ENCODE measurements at places on chromosomes 7 and 10.

GRCh38 chr7:27409776-27410175, 167.2 kb downstream of the EVX1 start:
- DNase-seq = no peak

GRCh38 chr7:111388912-111389311, 173.4 kb downstream of the IMMP2L start:
- no peak for DNase-seq

DNA sequence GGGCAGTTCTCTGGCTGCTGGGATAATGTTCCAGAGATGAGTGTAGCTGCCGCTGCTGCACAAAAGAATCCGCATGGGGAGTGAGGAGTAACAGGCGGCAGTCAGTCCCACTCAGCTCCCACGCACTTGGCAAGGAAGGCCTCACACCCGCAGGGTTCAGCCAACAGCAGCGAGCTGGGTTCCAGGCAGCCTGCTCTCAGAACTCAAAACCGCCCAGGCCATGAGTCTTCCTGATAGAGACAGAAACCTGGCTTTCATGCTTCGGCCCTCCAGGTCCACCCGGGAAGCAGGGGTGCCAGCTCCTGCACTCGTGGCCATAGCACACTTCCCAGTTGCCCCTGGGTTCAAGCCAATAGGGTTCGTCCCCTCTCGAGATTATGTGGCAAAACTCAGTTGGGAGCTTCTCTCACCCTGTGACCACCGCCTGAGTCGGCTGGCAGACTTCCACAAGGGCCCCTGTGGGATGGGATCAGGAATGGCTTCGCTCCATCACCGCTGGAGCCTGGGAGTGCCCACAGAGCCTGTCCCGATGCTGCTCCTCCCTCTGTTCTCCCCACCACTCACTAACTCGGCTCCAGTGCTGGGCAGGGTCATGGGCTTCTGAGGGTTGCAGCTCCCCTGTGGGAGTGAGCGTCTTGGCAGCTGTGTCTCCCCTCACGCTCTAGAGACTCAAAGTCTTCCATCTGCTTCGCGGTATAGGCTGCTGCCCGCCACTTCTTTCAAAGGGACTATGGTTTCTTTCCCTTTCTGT, 20.6 kb downstream of the CLRN3 start:
- no peak for DNase-seq

- no peak for DNase-seq
These were observed 57.0 kb upstream of the DKK1 start for GRCh38 chr10:52256832-52257691.

GRCh38 chr7:151313857-151314256, 27.8 kb upstream of the NUB1 start:
- no peak for DNase-seq

DNA sequence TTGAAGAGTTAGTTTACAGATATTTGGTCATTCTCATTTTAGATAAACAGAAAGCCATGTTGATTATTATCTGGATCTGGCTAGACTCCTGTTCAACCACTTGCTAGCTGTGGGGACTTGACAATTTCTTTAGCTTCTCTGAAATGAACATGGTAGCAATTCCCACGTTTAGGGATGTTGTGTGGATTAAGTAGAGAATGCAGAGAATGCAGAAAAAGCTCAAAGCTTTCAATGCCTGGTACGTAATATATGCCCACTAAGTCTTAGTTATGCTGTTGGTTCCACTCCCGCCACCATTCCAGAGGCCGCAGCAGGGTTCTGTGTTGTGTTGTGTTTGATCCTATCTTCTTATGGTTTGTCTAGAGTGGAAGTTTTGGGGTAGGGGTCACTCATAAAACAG, 39.2 kb upstream of the RPA3 start:
- no peak for DNase-seq

GRCh38 chr10:43971981-43972380, 323.3 kb upstream of the ZNF32 start:
- no peak for DNase-seq

- DNase-seq = no peak
These were observed 78.1 kb downstream of the HDAC9 start for GRCh38 chr7:18573410-18574234.

- DNase-seq = no peak
These were observed 52.1 kb downstream of the TSPAN12 start for GRCh38 chr7:120805636-120806388.

DNA sequence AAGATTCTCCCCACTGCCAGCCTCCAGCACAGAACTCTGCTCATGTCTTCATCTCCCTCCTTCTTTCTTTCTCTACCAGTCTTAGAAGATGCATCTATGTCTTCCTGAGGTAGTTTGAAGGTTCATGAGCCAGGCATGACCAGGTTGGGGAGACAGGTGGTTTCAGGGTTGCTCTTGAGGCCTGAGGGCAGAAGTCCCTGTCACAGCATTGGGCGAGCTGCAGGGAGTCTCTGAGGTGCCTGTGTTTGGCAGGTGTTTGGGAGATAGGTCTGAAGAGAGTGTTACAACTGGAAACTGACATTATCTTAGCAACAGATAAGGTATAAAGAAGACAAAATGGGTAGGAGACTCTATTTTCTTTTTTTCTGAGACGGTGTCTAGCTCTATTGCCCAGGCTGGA, 18.7 kb downstream of the PRSS2 start:
- DNase-seq = no peak

GRCh38 chr7:54932818-54933543, 85.8 kb upstream of the EGFR start:
- peak; percentile 23 for DNase-seq

GRCh38 chr7:19113855-19114550, 3.4 kb downstream of the TWIST1 start:
- no peak for DNase-seq

- no peak for DNase-seq
These were observed 191.9 kb upstream of the AGK start for GRCh38 chr7:141359262-141359661.

DNA sequence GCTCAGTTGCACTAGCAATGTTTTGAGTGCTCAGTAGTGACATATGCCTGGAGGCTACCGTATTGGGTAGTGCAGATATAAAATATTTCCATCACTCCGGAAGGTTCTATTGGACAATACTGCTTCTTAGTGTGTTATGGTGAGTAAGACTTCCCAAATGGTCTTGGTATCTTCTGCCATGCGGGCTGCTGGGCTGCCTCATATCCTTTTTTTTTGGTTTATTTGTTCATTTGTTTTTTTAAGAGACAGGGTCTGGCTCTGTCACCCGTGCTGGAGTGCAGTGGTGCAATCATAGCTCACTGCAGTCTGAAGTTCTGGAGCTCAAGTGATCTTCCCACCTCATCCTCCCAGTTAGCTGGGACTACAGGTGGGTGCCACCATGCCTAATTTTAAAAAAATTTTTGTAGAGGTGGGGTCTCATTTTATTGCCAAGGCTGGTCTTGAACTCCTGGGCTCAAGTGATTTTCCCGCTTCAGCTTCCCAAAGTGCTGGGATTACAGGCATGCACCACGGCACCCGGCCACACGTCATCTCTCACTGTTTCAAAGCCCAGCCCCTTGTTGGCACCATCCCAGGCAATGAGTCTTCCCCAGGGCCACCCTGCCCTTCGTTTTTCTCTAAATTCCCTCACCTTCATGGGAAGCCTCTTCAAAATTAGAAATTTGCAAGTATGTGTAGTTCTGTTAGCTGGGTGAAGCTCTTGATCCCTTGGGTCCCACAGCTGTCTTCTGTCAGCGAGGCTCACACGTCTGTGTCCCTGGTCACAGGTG, 111.0 kb upstream of the KLF14 start:
- DNase-seq = no peak

DNA sequence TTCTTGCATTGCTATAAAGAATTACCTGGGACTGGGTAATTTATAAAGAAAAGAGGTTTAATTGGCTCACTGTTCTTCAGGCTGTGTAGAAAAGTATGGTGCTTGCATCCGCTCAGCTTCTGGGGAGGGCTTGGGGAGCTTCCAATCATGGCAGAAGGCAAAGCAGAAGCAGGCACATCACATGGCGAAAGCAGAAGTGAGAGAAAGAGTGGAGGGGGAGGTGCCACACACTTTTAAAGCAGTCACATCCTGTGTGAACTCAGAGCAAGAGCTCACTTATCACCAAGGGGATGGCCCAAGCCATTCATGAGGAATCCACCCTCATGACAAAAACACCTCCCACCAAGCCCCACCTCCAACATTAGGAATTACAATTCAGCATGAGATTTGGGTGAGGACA, 303.5 kb downstream of the OTUD1 start:
- no peak for DNase-seq

GRCh38 chr7:11633310-11633709, 198.7 kb downstream of the THSD7A start:
- DNase-seq = no peak

DNA sequence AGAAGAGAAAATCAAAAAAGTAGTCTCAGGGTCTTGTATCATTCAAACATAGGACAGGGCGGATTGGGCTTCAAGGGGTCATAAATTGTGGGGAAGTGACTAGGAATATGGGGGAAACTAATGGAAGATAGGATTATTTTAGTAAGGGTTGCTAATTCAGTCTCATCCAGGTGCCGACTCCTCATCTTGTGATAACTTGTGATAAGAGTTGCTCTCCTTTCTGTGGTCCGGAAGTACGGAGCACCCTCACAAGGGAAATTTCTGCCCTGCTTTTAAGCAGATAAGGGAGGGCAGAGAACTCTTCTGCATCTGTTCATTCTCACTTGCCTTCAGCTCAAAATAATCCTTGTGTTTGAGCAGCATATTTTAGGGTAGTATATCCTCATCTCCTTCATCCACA, 436.4 kb upstream of the LRGUK start:
- DNase-seq = no peak

DNA sequence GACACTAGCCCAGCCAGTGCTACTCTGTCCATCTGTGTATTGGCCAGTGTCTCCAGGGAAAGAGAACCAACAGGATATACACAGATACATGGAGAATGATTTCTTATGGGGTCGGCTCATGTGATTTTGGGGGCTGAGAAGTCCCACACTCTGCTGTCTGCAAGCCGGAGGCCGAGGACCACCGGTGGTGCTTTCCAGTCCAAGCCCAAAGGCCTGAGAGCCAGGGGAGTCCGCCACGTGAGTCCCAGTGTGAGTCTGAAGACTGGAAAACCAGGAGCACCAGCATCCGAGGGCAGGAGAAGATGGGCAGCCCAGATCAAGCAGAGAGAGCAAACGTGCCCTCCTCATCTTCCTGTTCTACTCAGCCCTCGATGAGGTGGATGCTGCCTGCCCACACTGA, 71.5 kb downstream of the C10orf143 start:
- DNase-seq = no peak

DNA sequence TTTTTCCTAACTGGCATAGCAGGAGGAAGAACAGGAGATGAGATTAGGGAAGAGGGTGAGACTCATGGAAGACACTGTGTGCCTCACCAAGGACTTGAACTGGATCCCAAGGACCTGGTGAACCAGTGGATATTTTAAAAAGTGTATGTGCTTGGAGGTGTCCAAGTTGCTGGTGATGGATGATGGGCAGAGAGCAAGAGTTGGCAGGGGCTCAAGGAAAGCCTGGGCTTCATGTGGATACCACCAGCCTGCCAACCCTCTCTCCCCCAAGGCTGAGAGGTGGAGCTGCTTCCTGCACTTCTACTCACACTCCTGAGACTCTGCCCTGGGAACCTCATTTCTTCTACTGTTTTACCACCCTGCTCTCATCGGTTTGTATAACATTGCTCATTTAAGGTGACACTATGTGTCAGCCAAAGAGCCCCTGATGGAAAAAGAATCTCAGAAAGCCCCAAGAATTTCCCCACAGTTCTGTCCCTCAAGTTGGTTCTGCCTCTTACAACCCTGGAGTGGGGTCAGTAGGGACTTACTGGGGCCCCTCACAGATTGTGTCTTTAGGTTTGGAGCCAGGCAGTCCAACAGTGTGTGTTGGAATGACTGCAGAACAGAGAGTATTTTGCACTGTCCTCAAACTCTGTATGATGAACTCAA, 56.2 kb upstream of the PDCD4 start:
- DNase-seq = no peak

- no peak for DNase-seq
These were observed 297.8 kb downstream of the KLF6 start for GRCh38 chr10:3487228-3487627.

DNA sequence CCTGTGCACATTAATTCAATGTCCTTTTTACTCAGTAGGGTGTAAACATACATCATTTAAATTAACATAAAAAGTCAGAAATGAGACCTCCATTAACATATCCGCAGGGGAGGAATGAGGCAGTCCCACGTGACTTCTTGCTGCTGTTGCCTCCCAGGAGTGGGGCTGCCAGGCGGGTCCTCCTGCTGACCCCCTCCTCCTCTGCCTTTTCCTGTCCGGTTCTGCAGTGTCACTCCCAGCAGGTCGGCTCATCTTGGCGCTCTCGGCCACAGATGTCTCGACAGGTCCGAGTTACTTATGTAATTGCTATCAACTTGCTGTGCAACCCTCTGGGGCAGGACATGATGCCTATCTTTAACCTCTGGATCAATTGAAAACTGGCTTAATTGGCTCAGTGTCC, 329.6 kb downstream of the GALNT17 start:
- no peak for DNase-seq

GRCh38 chr7:131546583-131547141, 9.8 kb downstream of the PODXL start:
- DNase-seq = no peak

- DNase-seq = no peak
These were observed 322.7 kb downstream of the GFRA1 start for GRCh38 chr10:115950320-115950719.

- DNase-seq = no peak
These were observed 20.6 kb downstream of the ACSL5 start for GRCh38 chr10:112394475-112394875.

- DNase-seq = no peak
These were observed 103.7 kb downstream of the HECTD2 start for GRCh38 chr10:91513598-91514424.

DNA sequence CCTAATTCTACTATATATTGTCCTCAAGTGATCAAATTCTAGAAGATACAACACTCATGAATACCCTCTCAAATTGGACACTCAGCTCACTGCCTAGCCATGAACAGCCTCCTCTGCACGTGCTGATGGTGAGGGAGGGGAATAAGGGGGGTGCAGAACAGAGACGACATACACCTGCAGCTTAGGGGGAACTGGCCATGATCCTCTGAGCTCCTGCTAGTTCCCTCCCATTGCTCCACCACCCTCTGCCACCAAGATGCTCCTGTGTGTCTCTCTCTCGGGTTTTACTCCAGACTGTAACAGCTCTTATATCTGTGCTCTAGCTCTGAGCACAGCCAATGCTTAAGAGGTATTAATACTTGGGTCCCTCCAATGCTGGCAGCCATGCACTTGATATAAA, 70.7 kb downstream of the VOPP1 start:
- no peak for DNase-seq

All from amniotic stem cell (primary cell).